ENCODE measurements at places on chromosomes 12 and 14. TPM values are rescaled to one million over a fixed set of nuclear protein-coding genes. Genes with fewer than 3 reads are reported as not detected.
A peak's percentile ranks its signal among the peaks of the same experiment; 100 is the strongest.

FAM216A gene
- total RNA-seq: 3.3 TPM

CACNA1C gene
- 151 TPM for total RNA-seq

BEGAIN gene
- 0.46 TPM for total RNA-seq

FBLN5 gene
- 70.5 TPM for total RNA-seq

SERPINA6 gene
- not detected for total RNA-seq

LRR1 gene
- 5.1 TPM for total RNA-seq

TGFB3 gene
- total RNA-seq: 20.7 TPM

DHRS2 gene
- total RNA-seq: not detected

DNA sequence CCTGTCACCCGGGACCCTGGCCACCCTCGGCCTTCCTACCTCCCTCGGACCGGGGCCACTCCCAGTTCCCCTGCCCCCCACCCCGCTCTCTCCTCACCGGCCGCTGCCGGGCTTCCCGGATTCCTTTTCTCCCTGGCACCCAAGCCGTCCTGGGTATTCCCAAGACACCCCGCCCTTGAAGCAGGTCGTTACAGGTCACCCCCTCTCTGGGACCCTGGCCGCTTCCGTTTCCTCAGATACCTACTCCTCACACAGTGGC lies 493 bp downstream of the NUMB start:
- peak; percentile 67 for DNase-seq

DNA sequence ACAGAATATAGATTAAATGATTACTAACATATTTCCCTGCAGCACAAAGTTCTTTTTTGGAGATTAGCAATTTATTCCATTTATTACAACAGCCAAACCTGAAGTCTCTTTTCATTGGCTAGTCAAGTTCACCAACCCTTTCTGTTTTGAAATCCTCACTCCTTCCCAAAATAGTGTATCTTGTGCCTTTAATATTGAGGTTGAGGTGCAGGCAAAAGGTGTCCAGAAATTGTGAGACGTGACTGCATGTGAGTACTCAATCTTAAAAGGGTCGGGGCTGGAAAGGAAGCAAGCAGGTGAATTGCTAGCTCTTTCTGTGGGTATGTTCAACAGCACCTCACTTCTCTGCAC lies 11.1 kb upstream of the FOXN3 start:
- no peak for DNase-seq

- DNase-seq: no peak
These were observed 448.3 kb downstream of the PCNX1 start for GRCh38 chr14:71355324-71356201.

- no peak for DNase-seq
These were observed 3.0 kb downstream of the BMAL2 start for GRCh38 chr12:27335364-27336281.

DNA sequence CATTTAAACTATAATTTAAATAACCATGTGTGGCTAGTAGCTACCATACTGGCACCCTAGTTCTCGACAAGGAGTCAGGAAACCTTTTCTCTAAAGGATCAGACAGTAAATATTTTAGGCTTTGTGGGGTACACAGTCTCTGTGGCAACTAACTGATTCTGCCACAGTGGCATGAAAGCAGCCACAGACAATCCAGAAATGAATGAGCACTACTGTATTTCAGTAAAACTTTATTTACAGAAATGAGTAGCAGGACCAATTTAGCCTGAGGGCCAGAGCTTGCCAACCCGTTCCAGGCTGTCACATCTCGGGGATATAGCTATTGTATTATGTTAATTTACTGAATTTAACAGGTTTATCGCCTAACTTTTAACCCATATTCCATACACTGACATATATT lies 278.7 kb downstream of the ITPR2 start:
- DNase-seq: no peak

GRCh38 chr12:111596985-111597830 lies 1.9 kb downstream of the ATXN2 start:
- DNase-seq: peak; percentile 67

- peak; percentile 73 for DNase-seq
These were observed 176.3 kb downstream of the ESR2 start for GRCh38 chr14:64117671-64118402.

- DNase-seq: no peak
These were observed 447.5 kb downstream of the AACS start for GRCh38 chr12:125512541-125513298.

DNA sequence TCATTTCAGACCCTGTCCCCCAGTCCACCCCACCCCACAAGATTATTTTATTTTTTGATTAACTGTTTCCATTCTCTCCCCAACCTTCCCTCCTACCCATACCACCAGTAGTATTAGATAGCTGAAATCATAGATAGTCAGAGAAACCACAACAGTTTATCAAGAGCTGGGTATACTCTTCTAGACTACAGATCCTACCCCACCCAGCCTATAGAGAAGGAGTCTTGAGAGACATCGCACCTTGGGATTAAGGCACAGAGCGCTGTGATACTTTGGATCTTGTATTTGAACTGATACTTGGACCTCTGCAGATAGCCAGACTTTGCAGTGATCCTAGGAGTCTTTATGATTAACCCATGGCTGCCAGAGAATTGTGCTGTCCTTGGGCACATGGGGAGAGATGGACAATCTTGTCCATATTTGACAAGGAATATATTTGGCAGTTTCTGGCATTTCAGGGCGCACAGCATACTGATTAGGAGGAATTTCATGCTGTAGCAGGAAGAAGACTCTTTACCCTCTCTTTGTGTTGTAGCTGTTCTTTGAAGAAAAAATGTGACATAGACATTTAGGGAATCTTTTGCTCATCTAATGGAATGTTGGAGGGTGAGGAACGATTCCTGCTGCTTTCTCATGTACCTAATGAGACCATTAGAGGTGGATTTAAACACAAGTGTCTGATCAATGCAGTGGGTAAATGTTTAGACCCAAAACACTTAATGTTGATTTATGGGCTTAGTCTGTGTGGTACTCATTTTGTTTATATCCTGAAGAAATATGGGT lies 982 bp downstream of the RBMS2 start:
- no peak for DNase-seq

DNA sequence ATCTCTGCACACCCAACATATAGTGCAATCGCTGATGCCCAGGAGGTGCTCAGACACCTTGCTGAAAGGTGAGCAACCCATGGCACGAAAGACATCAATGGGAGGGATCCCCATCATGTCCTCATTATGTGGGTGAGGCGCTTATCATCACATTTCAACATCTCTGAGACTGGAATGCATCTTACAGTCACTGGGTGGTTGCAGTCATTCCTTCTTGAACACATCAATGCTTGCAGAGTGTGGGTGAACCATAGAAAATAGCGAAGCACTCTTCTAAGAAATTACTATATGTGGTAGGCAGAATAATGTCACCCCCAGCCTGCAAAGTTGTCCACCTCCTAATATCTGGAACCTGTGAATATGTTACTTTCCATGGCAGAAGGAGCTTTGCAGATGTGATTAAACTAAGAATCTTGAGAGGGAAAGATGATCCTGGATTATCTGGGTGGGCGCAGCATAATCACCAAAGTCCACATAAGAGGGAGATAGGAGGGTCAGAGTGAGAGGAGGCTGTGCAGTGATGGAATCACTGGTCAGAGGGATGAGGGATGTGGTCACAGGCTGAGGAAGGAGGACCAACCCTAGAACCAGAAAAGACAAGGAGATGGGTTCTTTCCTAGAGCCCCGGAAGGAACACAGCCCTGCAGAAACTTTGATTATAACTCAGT lies 51.2 kb downstream of the GLRX5 start:
- DNase-seq: no peak

DNA sequence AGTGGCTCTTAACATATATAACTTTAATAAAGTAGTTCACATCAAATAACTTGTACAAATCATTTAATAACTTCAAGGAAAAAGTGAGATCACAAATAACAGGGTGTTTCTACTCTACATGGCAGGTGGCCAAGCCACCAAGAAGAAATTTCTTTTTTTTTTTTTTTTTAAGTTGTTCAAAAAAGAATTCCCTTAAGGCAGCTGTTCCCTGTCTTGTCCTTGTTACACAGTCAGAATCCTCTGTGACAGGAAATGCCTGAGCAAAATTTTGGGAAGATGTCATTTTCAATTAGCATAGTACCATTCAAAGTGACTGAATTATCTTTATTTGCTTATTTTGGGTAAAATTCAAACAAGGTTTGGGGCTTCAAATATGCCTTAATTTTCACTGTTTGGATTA lies 79.4 kb downstream of the LIN7A start:
- no peak for DNase-seq

DNA sequence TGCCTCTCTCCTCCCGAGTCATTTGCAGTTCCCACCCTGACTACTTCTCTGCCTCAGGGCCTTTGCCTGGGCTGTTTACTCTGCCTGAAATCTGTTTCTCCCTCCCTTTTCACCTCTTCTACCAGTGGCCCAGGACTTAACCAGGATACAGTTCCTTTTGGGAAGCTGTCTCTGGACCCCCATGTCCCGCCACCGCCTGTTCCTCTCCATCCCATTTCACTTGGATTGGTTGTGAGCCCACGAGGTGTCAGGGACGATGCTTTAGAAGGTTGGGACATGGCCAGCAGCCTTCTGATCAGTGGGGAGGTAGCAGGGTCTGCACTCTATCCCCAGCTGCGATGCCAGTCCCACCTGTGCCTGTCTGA lies 51.8 kb downstream of the FAM222A start:
- DNase-seq: no peak

Data from Right ventricle myocardium superior (tissue), 1 donor.